Activated T-cell treated with anti-CD3 and anti-CD28 coated beads for 48 hours (primary cell): ENCODE measurements at places on chromosomes 6 and 20.
A peak's percentile ranks its signal among the peaks of the same experiment; 100 is the strongest.

DNA sequence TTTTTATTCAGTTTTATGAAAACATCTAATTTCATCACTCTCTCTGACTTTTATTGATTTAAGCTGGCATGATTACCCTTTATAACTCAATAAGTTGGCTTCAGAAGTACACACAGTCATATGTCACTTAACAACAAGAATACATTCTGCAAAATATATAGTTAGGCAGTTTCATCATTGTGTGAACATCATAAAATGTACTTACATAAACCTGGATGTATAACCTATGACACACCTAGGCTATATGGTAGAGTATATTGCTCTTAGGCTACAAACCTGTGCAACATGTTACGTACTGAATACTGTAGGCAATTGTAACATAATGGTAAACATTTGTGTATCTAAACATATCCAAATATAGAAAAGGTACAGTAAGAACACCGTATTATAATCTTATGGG lies 362.2 kb upstream of the BTBD3 start:
- DNase-seq, result no peak

GRCh38 chr6:11288065-11288464 lies 55.6 kb upstream of the NEDD9 start:
- DNase-seq, result no peak

GRCh38 chr6:137297887-137298286 lies 78.7 kb upstream of the IFNGR1 start:
- no peak for DNase-seq

DNA sequence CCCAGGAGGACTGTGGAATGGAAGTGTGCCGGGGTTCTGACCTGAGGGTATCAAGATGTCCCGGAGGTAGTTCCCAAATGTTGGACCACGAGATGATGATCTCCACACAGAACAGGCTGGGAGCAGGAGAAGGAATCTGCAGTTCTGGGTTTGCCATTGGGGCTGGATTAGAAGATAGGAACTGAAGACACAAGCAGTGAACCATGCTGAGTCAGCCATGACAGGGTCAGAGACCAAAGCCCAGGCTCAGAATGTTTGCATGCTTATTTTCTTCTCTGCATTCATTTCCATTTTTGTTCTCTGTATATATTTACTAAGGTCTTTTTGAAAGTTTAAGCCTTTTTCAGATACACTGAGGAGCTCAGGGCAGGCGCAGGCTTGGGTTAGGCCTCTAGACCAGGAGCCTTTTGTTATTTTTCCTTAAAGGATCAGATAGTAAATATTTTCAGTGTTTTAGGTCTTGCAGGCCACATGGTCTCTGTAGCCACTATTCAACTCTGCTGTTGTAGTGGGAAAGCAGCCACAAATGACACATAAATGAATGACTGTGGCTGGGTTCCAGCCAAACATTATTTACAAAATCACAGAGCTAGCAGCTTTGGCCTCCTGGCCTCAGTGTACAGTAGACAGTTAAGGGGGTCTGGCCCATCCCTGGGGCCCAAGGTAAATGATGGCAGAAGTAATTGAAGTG lies 28.5 kb downstream of the SLC35D3 start:
- DNase-seq, result no peak

- no peak for DNase-seq
These were observed 40.3 kb upstream of the XRN2 start for GRCh38 chr20:21262812-21263211.

DNA sequence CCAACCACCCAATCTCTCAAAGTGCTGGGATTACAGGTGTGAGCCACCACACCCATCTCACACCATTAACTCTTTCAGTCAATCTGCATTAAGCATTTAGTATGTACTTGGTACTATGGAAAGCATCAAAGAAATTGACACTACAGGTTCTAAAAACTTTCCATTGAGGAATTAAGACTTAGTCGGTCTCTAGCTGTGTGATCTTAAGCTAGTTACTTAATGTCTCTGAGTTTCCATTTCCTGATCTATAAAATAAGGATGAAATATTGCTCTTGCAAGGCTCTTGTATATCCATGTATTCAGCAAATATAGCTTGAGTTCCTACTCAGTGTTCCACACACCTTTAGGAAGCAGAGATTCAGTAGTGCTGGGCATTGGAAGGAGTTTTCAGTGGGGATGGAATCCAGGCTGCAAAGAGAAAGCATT lies 48.9 kb upstream of the NCOA3 start:
- no peak for DNase-seq

GRCh38 chr20:50191065-50191543 lies 474 bp downstream of the CEBPB start:
- peak; percentile 55 for DNase-seq

DNA sequence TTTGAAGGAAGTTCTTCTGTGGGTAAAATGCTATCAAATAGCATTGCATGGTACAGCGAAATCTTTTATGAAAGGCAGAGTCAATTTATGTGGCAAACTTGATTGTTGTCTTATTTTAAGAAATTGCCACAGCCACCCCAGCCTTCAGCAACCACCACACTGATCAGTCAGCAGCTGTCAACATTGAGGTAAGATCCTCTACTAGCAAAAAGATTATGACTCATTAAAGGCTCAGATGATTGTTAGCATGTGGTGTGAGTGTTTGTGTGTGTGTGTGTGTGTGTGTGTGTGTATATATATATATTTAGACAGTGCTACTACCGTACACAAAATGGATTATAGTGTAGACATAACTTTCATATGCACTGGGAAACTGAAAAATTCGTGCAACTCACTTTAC lies 27.8 kb downstream of the LRRN4 start:
- no peak for DNase-seq

DNA sequence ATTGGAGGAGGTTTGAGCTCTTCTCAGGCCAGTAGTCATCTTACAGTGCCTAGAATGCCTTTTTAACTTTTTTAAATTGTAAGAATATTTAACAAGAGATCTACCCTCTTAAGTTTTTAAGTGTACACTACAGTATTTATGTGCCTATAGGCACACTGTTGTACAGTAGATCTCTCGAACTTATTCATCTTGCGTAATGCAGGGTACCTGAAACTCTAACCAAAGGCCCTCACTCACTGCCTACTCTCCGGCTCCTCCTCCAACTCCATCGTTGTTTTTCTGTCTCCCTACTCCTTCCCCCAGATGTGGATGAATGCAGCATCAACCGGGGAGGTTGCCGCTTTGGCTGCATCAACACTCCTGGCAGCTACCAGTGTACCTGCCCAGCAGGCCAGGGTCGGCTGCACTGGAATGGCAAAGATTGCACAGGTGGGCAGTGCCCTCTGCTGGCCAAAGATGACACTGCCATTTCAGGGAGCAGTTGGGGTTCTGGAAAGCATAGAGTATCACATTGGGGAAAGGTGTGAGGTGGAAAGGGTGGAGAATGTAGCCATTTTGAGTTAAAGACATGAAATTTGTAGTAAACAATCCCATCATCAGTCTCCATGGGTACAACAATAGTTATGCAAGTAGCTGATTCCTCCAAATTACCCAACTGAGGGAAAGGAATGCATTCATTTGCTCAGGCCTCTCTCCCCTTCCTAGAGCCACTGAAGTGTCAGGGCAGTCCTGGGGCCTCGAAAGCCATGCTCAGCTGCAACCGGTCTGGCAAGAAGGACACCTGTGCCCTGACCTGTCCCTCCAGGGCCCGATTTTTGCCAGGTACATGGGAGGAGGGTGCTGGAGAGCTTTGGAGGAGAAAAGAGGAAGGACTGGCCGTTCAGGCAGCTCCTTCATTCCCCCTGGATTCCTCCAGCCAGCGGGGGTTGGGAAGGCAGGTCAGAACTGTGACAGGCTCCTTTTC lies 18.4 kb upstream of the ZNF76 start:
- peak; percentile 68 for DNase-seq

GRCh38 chr20:35564905-35565304 lies 23.0 kb downstream of the ERGIC3 start:
- DNase-seq, result no peak

DNA sequence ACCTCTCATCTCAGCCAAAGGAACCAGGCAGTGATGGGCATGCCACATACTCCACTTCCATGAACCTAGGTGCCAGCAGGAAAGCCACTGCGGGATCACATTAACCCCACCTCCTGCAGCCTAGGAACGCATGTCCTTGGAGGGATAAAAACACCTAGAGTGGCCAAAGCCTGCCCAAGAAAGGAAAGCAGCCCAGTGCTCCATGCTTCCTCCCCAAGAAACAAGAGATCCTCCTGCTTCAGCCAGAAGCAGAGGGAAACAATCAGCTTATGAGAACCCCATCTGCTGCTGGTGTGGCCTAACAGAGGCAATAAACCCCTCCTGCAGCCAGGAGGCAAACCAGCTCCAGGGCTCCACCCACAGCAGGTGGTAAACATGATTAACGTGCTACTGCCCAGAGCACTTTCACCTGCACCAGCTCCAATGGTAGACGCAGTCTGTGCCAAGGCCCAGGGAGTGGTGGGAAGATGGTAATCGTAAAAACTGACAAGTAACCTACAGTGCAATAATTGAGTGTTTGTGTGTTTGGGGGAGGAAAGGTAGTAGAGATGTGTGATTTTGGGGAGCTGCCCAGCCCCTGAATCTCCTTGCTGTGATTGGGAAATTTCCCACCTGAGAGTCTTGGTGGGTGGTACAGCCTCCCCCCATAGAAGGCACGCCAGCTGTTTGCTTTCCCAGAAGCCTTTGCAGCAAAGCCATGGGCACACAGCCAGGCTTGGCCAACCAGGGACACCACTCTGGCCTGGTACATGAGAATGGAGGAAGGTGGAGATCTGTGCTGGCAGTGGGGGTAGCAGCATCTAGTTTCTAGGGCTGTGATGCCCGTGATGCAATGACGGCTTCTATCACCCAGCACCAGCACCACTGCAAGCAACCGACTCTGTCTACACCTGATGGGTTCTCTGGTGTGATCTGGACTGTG lies 50.6 kb upstream of the TBC1D7 start:
- DNase-seq, result no peak

DNA sequence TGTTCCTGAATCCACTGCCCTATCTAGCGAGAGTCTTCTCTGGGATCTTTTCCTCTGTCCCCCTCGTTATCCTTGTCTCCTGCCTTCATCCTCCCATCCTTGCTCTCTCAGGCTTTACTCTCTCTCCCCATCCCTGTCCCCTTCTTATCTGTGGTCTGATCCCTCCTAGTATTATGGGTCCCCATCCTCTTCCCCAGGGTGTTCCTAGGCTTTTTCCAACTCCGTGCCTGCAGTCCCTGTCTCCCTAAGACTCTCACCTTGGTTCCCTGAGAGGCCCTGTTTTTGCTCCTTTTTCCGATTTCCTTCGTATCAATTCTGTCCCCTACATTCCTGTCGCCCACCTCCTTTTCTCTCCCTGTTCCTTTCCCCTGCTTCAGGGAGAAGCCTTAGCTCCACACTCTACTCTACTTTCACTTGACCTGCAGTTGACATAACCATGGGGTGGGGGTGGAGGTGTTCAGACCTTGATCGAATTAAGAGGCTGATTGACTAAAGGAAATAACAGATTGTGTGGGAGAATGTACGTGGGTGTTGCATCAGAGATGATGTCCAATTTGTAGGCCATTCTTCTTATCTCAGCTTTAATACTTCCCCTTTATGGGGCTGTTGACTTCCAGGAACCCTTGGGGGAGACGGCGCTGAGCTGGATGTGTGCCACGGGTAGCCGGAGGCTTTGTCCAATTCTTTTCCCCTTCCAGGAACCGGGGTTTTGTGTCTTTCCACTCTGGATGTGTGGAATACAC lies 905 bp downstream of the PPARD start:
- DNase-seq, result no peak

DNA sequence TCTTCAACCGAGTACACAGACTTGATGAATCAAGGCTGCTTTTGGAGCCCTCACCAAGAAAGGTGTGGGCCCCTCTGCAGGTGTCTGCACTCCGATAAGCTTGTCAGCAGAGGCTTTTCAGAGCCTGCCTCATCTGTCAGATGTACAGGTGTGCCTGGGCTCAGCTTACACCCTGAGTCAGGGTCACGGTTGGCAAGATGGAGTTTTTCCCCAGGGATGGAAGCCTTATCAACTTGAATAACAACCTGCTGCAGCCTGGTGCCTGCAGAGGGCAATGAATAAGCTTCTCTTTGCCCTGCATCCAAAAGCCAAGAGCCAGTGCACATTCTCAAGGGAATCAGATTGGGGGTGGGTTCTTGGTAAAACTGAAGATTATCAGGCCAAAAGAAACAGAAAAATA lies 427.1 kb downstream of the CD83 start:
- DNase-seq, result no peak

GRCh38 chr6:105587349-105588122 lies 184.7 kb upstream of the PREP start:
- no peak for DNase-seq

DNA sequence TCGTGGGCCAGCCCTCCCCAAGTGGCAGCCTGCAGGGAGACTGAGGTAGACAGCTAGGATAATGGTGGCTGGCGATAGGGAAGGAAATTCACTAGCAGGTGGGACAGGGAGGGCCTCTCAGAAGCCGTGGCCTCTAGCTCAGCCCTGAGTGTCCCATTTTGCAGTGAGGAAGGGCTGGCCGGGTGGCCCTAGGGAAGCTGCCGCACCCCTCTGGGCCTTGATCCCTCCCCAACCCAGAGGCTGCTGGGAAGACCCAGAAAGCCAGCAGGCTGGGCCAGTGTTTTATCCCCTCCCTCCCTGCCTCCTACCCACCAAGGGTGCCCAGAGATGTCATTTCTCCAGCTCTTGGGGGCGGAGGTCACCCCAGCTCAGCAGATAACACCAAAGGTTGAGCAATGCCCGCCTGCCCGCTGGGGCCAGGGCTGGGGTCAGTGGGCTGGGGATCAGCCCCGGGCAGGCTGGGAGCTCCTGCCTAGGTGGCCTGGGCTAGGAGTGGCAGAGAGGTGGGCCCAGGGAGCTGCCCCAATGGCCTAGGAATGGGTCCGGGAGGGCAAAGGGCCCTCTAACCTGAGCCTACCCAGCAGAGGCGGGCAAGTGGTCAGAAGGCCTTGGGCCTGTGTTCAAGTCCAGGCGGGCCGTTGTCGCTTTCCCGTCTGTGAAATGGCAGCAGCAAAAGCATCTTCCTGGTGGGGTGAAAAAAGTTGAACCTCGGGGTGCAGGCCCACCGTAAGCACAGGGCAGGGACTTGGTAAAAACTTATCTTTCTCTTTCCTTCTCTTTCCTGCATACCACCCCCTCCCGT lies 1.6 kb upstream of the CEBPB start:
- DNase-seq, result no peak

DNA sequence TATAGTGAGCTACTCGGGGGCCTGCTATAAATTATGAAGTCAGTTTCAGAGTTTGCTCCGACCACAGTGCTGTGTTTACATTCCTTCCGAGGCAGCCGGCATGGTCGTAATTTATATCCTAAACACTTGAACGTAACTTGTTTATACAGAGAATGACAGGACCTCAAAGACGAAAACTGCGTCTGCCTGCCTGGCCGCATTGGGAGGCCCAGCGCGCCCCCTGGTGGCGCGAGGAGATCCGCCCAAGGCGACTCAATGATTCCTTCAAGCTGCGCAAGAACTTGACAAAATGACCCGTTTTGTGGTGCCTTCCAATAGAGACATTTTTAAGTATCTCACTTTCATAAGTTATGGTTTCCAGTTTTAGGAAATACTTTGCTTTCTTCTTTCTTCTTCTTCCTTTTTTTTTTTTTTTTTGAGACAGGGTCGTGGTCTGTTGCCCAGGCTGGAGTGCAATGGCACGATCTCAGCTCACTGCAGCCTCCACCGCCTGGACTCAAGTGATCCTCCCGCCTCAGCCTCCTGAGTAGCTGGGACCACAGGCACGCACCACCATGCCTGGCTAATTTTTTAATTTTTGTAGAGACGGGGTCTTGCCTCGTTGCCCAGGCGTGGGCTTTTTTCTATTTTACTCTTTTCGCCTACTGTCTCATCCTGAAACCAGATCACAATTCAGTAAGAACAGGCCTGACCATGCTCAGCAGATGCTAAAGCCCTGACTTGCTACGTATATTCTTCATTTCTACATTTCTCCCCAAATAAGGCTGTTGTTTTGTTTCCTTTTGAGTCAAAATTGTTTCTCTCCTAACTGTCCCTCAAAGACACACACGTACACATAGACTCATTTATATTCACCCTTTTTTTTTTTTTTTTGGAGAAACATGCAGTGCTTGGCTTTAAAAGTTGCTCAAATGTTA lies 7.8 kb downstream of the FOXF2 start:
- peak; percentile 69 for DNase-seq
